NCI-H1105 treated with DMSO at 0.1 percent for 48 hours (cell line): ENCODE measurements at places on chromosomes 5 and 9.

DNA sequence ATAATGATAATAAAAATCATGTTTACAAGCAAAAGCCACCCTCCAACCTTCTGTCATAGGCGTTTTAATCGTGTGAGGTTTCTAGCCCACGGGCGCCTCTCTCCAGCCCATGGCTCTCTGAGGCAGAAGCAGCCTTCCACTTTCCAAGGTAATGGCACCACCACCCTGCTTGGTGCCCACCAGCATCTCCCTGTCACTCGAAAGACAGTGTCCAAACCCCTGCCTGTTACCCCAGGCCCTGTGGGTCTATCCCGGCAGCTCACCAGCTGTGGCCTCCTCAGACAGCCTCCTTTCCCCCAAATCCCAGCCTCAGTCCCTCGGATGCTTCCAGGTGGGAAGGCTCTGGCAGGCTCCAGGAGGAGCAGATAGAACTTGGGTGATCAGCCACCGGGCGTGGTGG, 123.8 kb upstream of the LPCAT1 start:
- DNase-seq = no peak

GRCh38 chr5:97400537-97400936, 217.5 kb upstream of the RIOK2 start:
- DNase-seq = no peak

- DNase-seq = no peak
Measured at GRCh38 chr9:110015759-110016158, 192.2 kb downstream of the C9orf152 start.

GRCh38 chr5:51185850-51186329, 197.4 kb upstream of the ISL1 start:
- no peak for DNase-seq

DNA sequence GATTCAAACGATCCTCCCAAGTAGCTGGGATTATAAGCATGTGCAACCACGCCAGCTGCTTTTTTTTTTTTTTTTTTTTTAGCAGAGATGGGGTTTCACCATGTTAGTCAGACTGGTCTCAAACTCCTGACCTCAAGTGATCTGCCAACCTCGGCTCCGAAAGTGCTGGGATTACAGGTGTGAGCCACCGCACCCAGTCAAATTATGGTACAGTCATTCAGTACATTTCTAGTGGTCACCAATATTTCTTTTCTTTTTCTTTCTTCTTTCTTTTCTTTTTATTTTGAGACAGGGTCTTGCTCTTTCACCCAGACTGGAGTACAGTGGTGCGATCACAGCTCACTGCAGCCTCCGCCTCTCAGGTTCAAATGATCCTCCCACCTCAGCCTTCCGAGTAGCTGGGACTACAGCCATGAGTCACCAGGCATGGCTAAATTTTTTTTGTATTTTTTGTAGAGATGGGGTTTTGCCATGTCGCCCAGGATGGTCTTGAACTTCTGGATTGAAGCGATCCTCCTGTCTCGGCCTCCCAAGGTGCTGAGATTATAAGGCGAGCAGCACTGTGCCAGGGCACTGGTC, 25.4 kb upstream of the DCP2 start:
- no peak for DNase-seq

GRCh38 chr5:178486239-178486641, 104.0 kb downstream of the COL23A1 start:
- no peak for DNase-seq

- DNase-seq = no peak
Measured at GRCh38 chr9:109467936-109468335, 30.2 kb downstream of the PTPN3 start.

GRCh38 chr5:153905219-153905618, 133.5 kb downstream of the FAM114A2 start:
- no peak for DNase-seq
